Stimulated activated memory B cell treated with anti-CD40 and anti-IgM and Interleukin-4, amounts not matched to agents 10 μg/mL and 1 μg/mL and 100 μg/mL, for 72 hours (primary cell): ENCODE measurements at places on chromosomes 11 and 22.

GRCh38 chr11:117505285-117505970 is 177.8 kb downstream of the CEP164 start:
- H3K27me3 ChIP-seq, result peaks cover 49% of the 10 kb centered on the region
- no peaks in the 10 kb centered on the region for H3K36me3 ChIP-seq
- no peak for ATAC-seq
- H3K4me1 ChIP-seq, result no peaks in the 10 kb centered on the region

DNA sequence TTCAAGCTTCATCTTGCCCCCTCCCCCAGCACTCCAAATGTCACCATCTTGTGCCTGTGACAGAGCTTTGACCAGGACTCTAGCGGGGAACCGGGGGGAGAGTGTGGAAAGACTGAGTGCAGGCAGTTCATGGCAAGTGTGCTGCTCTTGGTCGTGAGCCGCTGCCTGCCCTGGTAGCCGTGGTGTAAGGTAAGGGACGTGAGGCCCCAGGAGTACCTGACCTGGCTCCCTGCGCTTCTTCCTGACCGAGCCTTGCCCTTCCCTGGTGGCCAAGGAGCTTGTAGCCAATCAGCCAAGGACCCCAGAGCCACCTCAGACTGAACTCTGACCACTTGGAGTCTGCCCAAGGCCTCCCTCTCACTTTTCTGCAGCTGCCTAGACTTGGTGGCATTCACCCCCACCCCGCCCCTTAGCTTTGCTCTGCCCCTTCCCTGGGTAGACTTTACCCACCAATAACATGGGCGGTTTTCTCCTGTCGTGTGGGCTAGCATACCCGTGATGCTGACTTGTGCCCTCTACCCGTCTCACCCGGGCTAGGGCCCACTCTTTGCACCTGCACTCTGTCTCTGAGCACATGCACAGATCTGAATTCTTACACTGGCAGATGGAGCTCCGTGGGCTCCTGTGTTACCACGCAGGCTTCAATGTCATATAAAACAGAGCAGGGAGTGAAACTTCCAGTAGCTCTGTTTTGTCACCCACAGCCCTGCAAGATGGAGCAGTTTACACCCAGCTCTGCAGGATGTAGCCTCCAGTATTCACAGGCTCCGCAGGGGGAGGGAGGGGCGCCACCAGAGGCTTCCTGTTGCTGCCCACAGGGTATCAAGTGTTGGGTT is 1.5 kb downstream of the DGKZ start:
- H3K27me3 ChIP-seq, result no peaks in the 10 kb centered on the region
- peak overlapping the region; percentile 63 for H3K27ac ChIP-seq
- H3K4me3 ChIP-seq, result peak overlapping the region; percentile 76
- ATAC-seq, result no peak
- H3K4me1 ChIP-seq, result peaks cover 68% of the 10 kb centered on the region

DNA sequence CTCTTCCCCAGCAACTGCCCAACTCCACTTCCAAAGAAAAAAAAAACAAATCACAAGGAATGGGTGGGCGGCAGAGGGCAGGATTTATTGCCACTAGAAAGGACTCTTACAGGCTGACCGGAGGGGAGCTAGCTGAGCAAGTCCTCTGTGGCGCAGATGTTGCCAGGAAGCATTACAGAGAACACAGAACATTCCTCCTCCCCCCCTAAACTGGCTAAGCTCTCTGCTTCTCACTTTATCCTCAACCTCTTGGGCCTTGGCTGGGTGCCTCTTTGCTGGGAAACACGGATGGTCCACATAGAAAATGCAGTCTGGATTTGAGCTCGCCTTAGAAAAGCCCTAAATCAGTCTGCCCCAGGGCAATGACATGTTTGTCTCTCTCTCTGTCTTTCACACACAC is 12.6 kb upstream of the FJX1 start:
- no peaks in the 10 kb centered on the region for H3K4me1 ChIP-seq
- H3K27ac ChIP-seq, result no peak overlapping the region
- H3K4me3 ChIP-seq, result no peak overlapping the region
- no peak for ATAC-seq

DNA sequence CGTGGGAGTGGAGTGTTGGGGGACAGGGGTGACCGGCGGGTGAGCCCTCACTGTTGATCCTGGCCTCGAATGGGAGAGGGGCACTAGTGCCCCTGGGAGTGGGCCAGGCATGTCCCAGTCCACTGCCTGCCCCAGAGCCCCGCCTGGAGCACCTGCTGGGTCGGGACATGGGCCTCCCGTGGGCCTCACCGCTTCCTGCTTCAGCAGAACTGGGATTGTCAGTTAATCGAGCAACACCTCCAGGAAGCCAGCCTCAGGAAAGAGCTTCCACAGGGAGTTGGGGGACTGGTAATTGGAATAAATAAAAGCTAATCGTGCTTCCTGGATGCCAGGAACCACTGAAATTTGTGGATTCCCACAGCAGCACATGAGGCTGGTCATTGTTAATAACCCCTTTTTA is 43.8 kb downstream of the PARVB start:
- no peak overlapping the region for H3K4me3 ChIP-seq
- ATAC-seq, result no peak
- H3K36me3 ChIP-seq, result peaks cover 12% of the 10 kb centered on the region
- peak overlapping the region; percentile 90 for H3K27ac ChIP-seq
- no peaks in the 10 kb centered on the region for H3K27me3 ChIP-seq
- H3K4me1 ChIP-seq, result peaks cover 73% of the 10 kb centered on the region

GRCh38 chr11:92605667-92606066 is 363.8 kb upstream of the MTNR1B start:
- H3K36me3 ChIP-seq, result no peaks in the 10 kb centered on the region
- H3K27ac ChIP-seq, result no peak overlapping the region
- no peak overlapping the region for H3K4me3 ChIP-seq

- no peaks in the 10 kb centered on the region for H3K4me1 ChIP-seq
- H3K27ac ChIP-seq, result no peak overlapping the region
- no peaks in the 10 kb centered on the region for H3K36me3 ChIP-seq
- H3K27me3 ChIP-seq, result no peaks in the 10 kb centered on the region
Measured at GRCh38 chr11:81963018-81963417, 770.6 kb downstream of the FAM181B start.

- peaks cover 63% of the 10 kb centered on the region for H3K27me3 ChIP-seq
- no peaks in the 10 kb centered on the region for H3K36me3 ChIP-seq
- peak; percentile 4 for ATAC-seq
- H3K4me1 ChIP-seq, result peaks cover 26% of the 10 kb centered on the region
Measured at GRCh38 chr11:35419184-35419829, at the start of gene SLC1A2. SLC1A2 (minus strand) TSS chr11:35419558; CDS start chr11:35418966, 592 bp downstream.

DNA sequence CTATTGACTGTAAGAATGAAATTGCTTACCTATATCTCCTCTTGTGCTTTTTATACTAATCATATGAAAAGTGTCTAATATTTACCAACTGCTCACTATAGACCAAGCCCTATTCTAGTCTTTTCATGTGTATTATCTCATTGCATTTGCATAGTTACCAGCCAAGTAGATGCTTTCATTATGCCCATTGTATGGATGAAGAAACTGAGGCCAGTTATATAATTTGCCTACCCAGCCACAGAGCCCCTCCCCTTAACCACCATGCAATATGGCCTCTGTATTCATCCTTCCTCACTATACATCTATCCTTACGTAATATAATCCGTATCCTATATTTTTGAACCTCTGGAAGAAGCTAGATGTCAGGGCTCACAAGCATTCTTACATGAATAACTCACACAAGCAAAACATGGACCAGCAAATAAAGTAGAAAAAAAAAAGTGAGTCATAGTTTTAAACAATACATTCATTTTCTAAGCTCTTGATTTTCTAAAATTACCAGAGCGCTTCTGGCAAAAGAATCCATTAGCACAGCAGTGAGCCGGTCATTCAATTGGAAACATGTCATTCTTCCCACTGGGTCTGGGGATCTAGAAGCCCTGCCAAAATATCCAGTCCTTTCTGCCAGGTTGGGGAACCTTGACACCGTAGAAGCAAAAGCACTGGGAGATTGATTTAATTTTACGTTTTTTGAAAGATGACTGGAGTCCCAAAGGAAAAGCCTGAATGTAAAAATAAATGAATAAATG is 80.0 kb downstream of the C11orf91 start:
- H3K27ac ChIP-seq, result no peak overlapping the region
- peaks cover 7% of the 10 kb centered on the region for H3K27me3 ChIP-seq
- ATAC-seq, result no peak
- H3K4me1 ChIP-seq, result no peaks in the 10 kb centered on the region
- no peak overlapping the region for H3K4me3 ChIP-seq
- no peaks in the 10 kb centered on the region for H3K36me3 ChIP-seq

- no peak overlapping the region for H3K27ac ChIP-seq
- no peak overlapping the region for H3K4me3 ChIP-seq
- peaks cover 9% of the 10 kb centered on the region for H3K27me3 ChIP-seq
- no peaks in the 10 kb centered on the region for H3K36me3 ChIP-seq
Measured at GRCh38 chr11:131064373-131064991, 148.2 kb upstream of the SNX19 start.

DNA sequence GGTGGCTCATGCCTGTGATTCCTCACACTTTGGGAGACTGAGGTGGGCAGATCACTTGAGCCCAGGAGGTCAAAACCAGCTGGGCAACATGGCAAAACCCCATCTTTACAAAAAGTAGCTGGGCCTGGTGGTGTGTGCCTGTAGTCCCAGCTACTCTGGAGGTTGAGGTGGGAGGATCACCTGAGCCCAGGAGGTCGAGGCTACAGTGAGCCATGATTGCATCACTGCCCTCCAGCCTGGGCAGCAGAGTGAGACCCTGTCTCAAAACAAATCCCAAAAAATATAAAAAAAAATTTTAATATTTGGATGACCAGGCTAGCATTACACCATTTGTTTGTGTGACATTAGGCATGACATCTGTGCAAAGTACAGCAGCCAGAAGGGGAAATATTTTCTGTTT is 49.7 kb upstream of the CTTN start:
- H3K36me3 ChIP-seq, result peaks cover 58% of the 10 kb centered on the region
- H3K27ac ChIP-seq, result no peak overlapping the region
- no peak for ATAC-seq
- no peak overlapping the region for H3K4me3 ChIP-seq
- H3K4me1 ChIP-seq, result no peaks in the 10 kb centered on the region
- H3K27me3 ChIP-seq, result no peaks in the 10 kb centered on the region

DNA sequence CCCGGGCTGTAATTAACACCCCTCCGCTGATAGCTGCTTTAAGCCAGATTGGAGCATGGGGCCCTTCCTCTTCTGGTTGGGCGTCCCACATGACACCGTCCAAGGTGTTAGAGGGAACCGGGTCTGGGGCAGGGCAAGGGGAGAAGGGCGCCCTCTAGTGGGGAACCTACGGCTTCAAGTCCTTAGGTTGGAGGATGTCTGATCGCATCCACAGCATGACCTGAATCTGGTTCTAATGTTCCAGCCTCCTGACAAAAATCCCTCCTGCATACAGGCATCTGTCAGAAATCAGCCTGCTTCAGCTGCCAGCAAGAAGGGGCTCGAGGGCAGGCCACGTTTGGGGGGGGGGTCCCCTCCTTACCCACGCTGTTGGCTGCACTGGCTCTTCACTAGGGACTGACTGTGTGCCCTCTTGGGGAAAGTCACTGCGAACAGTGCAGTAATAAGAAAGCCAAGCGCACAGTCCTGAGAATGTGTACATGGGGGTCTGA is 94.2 kb upstream of the TBCEL start:
- H3K27ac ChIP-seq, result no peak overlapping the region
- H3K36me3 ChIP-seq, result no peaks in the 10 kb centered on the region
- H3K4me1 ChIP-seq, result peaks cover 13% of the 10 kb centered on the region
- H3K4me3 ChIP-seq, result no peak overlapping the region
- ATAC-seq, result peak; percentile 50
- peaks cover 3% of the 10 kb centered on the region for H3K27me3 ChIP-seq

DNA sequence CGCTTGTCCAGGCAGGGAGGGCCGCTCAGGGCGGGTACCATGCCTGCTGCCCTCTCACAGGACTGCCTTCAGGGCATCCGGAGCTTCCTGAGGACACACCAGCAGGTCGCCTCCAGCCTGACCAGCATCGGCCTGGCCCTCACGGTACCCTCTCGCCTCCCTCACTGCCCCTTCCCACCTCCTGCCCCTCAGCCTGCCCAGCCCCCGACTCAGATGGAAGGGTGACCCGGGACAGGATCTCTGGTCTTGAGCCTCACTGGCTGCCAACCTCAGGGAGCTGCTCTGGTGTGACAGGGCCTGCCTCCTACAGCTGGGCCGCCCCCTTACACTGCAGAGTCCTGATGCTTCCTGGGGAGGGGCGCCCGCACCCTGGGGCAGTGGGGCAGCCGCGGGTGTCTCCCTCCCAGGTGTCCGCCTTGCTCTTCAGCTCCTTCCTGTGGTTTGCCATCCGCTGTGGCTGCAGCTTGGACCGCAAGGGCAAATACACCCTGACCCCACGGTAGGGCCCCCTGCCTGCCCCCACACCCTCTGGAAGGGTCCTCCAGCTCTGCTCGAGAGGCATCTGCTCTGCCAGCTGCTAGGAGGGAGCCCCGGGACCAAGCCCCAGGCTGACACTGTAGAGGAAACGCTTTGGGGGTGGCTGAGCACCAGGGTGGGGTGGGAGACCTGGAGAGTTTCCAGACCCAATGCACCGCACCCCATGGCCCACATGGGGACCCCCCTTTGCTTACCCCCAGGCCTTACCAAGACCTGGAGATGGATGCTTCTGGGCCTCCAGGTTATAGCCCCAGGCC is 14.6 kb downstream of the TSPAN32 start:
- H3K36me3 ChIP-seq, result no peaks in the 10 kb centered on the region
- no peak for ATAC-seq
- H3K4me1 ChIP-seq, result no peaks in the 10 kb centered on the region
- H3K4me3 ChIP-seq, result no peak overlapping the region
- no peak overlapping the region for H3K27ac ChIP-seq
- H3K27me3 ChIP-seq, result peaks cover 42% of the 10 kb centered on the region

GRCh38 chr22:33699176-33699575 is 221.1 kb downstream of the LARGE1 start:
- no peak overlapping the region for H3K4me3 ChIP-seq
- no peaks in the 10 kb centered on the region for H3K27me3 ChIP-seq
- ATAC-seq, result no peak

GRCh38 chr11:74069146-74070046 is 60.5 kb upstream of the UCP3 start:
- no peak overlapping the region for H3K27ac ChIP-seq
- no peak for ATAC-seq
- peaks cover 53% of the 10 kb centered on the region for H3K36me3 ChIP-seq
- H3K4me3 ChIP-seq, result no peak overlapping the region
- H3K27me3 ChIP-seq, result no peaks in the 10 kb centered on the region

DNA sequence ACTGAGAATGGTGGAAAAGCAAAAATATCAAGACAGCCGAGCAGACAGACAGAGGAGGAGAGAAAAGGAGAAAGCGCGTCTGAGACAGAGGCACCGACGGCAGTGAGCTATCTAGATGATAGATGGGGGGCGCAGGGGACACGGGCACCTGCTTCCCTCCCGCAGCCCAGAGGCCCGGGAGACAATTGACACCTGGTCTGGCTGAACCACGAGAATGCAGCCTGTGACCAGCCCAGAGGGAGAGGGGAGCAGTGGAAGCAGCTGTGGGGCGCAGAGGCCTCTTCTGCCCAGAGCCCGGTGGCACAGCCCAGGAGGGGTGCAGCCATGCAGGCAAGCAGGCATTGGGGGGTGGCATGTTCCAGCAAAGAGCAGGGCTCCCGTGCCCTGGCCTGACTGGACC is 48.2 kb downstream of the ELFN2 start:
- peaks cover 100% of the 10 kb centered on the region for H3K27me3 ChIP-seq
- no peaks in the 10 kb centered on the region for H3K36me3 ChIP-seq
- no peak overlapping the region for H3K4me3 ChIP-seq
- peaks cover 29% of the 10 kb centered on the region for H3K4me1 ChIP-seq
